ENCODE measurements at places on chromosomes 7 and 10.
A peak's percentile ranks its signal among the peaks of the same experiment; 100 is the strongest.

DNA sequence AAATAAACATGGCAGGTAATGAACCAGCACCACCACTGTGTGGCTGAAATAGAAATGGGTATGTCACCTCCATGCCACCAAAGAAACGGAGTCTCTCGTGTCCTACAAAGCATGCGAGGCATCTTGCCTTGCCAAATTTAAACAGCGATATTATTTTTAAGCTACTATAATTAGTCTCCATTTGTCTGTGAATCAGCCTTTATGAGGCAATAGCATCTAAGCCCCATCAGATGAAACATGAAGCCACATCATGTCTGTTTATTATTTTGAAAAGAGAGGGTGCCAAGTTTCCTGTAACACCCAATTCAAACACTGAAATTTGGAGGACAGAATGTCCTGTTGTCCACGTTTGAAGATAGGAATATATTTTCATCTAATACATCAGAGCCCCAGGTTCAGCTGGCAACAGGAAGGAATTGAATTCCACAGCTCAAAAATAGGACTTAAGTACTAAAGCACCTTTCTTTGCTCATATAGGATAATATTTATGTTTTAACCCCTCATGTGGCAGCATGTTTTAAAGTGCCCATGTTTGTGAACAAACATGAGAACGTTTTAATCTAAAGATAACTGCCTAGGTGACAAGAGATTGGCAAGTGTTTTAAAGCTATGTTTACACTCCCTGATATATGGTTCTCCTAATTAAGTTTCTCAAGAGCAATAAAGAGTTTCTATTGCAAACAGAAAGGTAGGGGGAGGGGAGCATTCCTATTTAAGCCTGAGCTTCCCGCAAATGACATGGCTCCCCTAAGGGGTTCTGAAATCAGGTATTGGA, 86.8 kb downstream of the SORBS1 start:
- peak; percentile 51 for DNase-seq

DNA sequence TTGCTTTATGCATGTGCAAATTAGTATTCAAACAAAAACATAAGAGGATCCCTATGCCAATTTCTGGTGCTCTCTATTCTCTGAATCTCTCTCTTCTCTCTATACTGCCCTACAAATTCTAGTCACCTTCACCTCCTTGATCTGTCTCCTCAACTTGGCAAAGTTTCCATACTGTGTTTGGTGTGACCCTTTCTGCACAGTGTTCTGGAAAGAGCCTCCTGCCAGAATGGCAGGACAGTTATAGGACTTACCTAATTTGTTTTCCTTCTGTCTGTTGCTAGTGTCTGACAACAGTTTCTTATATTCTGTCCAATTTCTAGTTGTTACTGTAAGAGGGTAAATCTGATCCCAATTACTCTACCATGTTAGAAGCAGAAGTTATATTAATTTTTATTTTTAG, 34.3 kb downstream of the MAPK8 start:
- DNase-seq = no peak

DNA sequence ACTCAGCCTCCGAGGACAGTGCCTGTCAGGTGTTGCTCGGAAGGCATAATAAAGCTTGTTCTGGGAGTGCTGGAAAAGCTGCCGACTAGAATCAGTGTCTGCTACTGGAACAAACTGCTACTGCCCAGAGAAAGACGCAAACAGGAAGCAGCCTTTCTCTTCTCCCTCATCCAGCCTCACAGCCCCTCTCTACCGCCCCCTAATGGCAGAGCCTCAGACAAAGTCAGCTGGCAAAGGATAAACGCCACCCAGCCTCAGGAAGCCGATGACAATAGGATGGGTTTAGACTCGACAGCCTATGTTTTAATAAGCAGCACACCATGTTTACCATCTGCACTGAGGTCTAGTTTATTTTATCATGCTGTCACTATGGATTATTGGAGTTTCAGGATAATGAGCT, 169.5 kb upstream of the LYZL1 start:
- no peak for DNase-seq

- DNase-seq = no peak
Measured at GRCh38 chr10:70926226-70927000, 38.0 kb upstream of the PCBD1 start.

DNA sequence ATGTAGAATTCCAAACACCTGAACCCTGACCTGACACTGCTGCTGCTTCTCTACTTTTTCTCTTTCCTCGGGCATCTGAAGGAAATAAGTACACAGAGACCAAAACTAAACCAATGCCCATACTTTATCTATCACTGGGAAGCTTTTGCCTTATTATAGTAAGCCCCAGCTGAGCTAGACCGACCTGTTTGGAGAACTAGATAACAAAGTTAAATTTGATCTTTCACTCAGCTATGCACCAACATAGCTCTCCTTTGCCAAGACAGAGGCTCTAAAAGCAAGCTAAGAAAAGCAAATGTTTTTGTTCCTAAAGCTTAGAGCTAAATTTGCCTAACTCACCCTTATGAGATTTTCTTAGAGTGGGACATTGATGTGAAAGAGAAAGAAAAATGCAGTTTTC, 39.1 kb downstream of the NHLRC2 start:
- no peak for DNase-seq

GRCh38 chr7:47088329-47089067, 493.4 kb downstream of the TNS3 start:
- peak; percentile 56 for DNase-seq

GRCh38 chr10:63627881-63628296, 106.7 kb downstream of the REEP3 start:
- DNase-seq = no peak

DNA sequence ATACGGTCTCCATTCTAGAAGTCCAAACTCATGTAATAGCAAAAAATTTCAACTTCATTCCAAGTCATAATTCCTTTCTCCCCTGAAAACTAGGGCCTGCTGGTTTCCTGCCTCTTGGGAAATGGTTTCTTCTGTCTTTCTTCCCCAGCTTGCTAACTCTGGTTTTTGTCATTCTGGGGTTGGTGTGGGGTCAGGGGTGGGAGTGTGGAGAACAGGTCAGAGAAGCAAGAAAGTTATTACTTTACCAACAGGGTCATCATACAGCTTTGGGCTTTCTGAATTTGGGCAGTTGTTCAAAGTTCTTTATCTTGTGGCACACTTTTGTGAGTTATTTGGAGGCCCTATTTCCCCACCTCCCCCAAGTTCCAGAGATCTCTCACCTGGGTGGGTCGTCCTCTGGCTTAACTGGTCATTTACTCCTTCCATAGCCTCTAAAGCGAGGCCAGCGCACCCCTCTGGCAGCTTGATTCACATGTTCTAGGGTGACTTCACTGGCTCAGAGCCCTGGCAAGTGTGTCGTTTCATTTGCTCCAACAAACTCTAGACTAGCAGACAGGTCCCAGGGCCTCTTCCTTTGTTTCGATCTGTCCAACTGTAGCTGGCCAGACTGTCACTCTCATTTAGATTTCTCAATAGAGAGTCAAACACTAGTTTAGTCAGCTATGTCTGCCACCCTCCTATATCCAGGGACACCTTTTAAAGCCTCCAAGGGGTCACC, 161.2 kb downstream of the JCAD start:
- no peak for DNase-seq

DNA sequence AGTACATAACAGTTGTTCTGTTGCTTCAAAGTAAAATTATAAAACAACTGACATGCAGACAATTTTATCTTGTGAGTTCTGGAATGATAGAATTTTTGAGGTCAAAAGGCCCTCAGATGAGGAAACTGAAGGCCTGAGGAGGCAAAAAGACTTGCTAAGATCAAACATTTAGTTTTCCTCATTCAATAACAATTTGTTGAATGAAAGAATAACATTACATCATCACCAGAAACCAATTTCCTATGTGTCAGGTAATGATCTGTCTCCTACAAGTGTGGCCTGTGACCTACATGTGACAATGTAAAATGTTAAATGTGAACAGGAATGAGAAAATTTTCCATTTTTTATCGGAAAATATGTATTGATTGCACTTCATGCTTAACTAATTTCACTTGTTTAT, 16.6 kb upstream of the ASB4 start:
- no peak for DNase-seq

- DNase-seq = no peak
Measured at GRCh38 chr10:95214793-95215192, 20.8 kb downstream of the ACSM6 start.

GRCh38 chr7:155329225-155329624, 31.5 kb downstream of the INSIG1 start:
- no peak for DNase-seq

- DNase-seq = no peak
Measured at GRCh38 chr7:69756235-69756634, 158.0 kb downstream of the AUTS2 start.

DNA sequence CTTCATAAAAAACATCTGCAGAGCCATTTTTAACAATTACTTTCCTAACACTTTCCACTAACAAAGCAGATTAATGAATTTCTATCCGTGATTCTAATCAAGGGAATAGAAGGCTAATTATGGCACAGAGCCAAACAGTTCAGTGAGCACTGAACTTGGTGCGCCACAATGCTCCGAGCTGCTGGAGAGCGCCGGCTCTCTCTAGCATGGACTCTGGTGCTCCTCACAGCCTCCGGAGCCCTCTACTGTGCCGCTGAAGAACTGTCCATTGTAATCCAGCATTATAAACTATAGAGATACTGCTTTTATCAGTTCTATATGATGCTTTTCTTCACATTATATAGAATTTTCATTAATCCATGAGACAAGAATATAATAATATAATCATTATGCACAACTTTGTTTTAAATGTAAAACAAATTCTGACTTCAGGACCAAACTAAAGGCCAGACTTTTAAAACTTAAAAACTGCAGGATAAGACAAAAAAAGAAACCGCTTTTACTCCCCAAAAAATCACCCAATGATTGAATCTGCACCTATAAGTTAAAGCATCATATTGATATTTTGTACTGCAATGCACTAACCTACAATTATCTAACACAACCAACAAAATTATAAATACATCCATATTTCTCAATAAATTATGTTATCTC, 123.6 kb downstream of the RNF32 start:
- DNase-seq = peak; percentile 71

GRCh38 chr7:133934977-133935330, 192.2 kb upstream of the LRGUK start:
- no peak for DNase-seq

DNA sequence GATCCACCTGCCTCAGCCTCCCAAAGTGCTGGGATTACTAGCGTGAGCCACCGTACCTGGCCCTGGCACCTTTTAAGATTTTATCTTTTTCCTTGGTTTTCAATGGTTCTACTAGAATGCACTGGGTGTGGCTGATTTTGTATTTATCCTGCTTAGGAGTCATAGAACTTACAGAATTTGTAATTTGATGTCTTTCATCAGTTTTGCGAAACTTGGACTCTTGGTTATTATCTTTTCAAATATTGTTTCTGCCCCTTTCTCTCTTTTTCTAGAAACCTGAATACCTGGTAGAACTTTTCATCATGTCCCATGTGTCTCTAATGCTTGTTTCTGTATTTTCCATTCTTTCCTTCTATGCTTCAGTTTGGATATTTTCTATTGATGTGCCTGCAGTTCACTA, 2.8 kb upstream of the NUB1 start:
- no peak for DNase-seq

- DNase-seq = no peak
Measured at GRCh38 chr7:103905997-103906396, 83.5 kb downstream of the RELN start.

All from fibroblast of the conjunctiva (primary cell).